Endothelial cell (in vitro differentiated cells): ENCODE measurements at places on chromosomes 13 and 19. TPM values are rescaled to one million over a fixed set of nuclear protein-coding genes. Genes with fewer than 3 reads are reported as not detected.

DNA sequence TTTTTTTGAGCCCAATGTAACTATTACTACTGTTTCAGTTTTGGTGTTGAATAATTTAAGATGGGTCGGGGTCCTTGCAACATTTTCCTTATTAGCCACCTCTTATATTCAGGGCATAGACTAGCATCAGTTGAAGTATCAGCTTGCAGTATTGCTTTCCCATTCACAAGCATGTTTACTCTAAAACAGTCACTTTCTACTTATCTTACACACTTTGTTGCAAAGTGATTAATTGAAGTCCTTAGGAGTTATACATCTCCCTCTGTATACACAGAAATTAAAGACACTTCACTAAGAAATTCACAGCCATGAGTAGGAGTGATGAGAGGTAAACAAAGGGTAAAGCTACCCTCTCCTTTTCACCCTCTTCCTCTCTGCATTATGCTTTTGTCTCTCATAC is 27.6 kb downstream of the SLAIN1 start:
- peaks cover 8% of the 10 kb centered on the region for H3K4me1 ChIP-seq
- no peak for DNase-seq
- peaks cover 1% of the 10 kb centered on the region for H3K27me3 ChIP-seq
- no peaks in the 10 kb centered on the region for H3K36me3 ChIP-seq
- no peak overlapping the region for H3K4me3 ChIP-seq

DNA sequence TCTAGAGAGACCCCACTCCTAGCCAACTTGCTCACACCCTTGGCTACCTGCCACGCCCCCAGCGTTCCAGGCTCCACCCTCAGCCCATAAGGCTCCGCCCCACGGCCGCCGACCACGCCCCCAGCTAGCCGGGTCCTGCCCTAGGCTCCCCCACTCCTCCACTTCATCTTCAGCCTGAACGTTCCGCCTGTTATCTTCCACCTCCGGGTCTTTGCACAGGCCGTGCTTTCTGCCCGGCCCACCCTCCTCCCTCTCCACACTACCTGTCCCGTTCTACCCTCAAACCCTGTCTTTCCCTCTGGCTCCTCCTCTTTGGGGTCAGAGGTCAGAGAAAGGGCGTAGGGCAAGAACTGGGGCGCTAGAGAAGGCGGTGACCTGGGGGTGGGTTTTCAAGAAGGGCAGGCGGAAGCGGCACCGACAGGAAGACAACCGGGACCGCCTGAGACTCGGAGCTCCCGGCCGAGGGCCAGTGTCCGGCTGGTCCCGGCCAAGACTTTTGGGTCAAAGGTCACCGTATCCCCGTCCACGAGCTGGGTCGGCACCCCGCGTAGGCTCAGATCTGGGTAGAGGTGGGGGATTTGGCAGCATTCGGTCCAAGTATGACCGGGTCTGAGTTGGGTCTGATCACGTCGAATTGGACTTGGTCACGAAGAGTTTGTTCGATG is 2.2 kb downstream of the PDE4C start:
- no peaks in the 10 kb centered on the region for H3K36me3 ChIP-seq
- peak overlapping the region; percentile 93 for H3K4me3 ChIP-seq
- peak; percentile 72 for DNase-seq

The STXBP2 gene
- total RNA-seq, result 42.2 TPM

- no peak overlapping the region for H3K27ac ChIP-seq
- H3K36me3 ChIP-seq, result no peaks in the 10 kb centered on the region
- no peak overlapping the region for H3K4me3 ChIP-seq
- peaks cover 1% of the 10 kb centered on the region for H3K27me3 ChIP-seq
- peaks cover 19% of the 10 kb centered on the region for H3K4me1 ChIP-seq
These were observed 37.5 kb downstream of the N4BP2L2 start for GRCh38 chr13:32501064-32501463.

- no peak for DNase-seq
- peaks cover 12% of the 10 kb centered on the region for H3K36me3 ChIP-seq
- peak overlapping the region; percentile 100 for H3K4me3 ChIP-seq
These were observed 462 bp upstream of the MPHOSPH8 start for GRCh38 chr13:19632915-19633478.

DNA sequence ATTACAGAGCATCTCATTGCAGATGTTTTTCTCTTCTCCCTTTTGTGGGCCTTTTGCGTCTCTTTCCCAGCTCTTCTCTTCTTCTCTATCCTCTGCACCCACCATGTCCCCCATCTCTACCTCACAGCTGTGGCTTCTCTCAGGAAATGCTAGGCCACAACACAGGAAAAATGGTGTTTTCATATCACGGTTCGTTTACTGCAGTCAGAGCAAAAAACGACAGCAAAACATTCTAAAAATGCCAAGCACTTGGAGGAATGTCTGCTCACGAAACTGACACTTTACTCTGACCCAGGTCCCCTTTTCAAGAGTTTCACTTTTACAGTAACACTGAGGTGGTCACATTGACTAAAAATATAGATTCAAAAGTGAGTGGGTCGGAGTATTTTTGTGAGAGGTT is 152.2 kb downstream of the DCT start:
- DNase-seq, result no peak
- peaks cover 1% of the 10 kb centered on the region for H3K27me3 ChIP-seq
- peak overlapping the region; percentile 81 for H3K27ac ChIP-seq
- H3K4me1 ChIP-seq, result peaks cover 39% of the 10 kb centered on the region
